ENCODE measurements at places on chromosomes 3 and 15. TPM values are rescaled to one million over a fixed set of nuclear protein-coding genes. Genes with fewer than 3 reads are reported as not detected.
A peak's percentile ranks its signal among the peaks of the same experiment; 100 is the strongest.

GRCh38 chr3:33322412-33322811 is 45.2 kb downstream of the FBXL2 start:
- DNase-seq, result no peak

Gene SLC2A2
- not detected for polyA plus RNA-seq

DNA sequence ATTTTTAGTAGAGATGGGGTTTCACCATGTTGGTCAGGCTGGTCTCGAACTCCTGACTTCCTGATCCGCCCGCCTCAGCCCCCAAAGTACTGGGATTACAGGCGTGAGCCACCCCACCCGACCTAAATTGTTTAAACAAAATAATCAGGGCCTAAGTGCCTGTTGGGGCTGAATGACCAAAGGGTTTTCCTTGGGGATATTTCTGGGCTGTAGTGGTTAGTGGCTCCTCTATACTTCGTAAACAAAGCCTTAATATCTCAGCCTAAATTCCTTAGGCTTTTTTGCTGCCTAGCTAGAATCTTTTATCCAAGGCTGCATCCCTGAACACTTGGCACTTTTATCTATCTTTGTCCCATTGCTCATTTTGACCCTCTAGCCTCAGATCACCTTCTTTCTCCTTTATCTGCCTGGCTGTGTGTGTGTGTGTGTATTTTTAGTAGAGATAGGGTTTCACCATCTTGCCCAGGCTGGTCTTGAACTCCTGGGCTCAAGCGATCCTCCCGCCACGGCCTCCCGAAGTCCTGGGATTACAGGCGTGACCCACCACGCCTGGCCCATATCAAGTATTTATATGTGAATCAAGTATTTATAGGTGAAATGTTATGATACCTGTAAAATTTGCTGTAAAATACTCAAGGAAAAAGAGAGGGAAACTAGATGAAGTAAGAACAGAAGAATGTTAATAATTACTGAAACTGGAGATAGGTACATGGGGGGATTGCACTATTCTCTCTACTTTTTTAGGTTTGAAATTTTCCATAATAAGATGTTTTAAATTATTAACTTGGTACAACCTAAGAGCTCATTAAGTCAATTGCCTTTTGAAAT is 1.8 kb downstream of the NUSAP1 start:
- DNase-seq, result no peak

DNA sequence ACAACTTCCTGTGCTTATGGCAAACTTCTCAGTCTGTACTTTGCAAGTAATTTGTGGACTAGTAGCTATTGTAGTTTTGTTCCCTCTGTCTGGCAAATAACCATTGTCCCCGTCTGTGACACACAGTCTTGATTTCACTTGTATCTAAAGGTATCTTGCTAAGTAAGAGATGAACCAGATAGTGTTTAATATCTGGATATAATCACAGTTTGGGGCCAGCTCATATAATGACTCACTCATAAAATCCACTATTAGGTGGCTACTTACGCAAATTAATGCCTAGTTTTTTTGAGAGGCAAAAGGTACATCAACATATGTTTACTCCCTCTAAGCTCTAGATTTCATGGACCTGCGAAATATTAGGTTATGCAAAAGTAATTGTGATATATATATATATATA is 30.4 kb downstream of the VGLL3 start:
- no peak for DNase-seq

GRCh38 chr3:32456429-32457130 is 46.1 kb downstream of the CMTM6 start:
- no peak for DNase-seq

GRCh38 chr3:13192471-13193213 is 119.4 kb upstream of the IQSEC1 start:
- DNase-seq, result no peak

DNA sequence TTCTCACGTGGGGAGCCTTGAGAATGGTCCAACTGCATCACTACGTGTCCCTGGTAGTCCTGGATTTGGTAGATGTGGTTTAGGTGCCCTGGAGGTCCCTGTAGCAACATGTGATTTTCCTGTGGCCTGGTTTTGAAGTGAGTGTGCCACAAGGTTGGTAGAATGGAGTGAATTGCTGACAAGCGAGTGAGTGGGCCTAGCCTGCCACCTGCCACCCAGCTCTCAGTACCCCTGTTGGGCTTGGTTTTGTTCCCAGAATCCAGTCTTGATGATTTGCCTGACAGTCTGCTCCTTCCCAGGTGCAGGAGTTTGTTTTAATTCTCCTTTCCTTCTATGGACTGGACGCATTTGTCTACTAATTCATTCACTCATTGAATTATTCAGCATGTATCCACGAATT is 19.4 kb downstream of the RPLP1 start:
- DNase-seq, result no peak

DNA sequence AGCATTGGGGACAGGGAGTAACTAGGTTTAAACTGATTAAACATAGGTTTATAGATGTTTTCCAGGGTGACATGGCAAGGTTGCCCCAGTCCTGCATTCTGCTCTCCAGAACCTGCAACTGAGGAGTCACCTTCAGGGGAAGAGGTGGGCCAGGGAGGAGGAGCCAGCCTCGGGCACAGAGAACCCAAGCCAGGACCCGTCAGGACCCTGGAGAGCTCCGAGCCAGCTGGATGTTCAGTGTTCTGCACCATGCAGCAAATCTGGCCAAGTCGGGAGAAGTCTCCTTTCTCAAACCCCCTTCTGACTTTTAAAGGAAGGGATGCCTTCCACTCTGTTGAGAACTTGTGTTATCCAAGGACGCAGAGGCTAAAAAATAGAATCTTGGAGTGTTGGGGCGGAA is 62.1 kb upstream of the SLC6A11 start:
- no peak for DNase-seq

- no peak for DNase-seq
Measured at GRCh38 chr15:91055548-91056331, 33.3 kb upstream of the VPS33B start.

DNA sequence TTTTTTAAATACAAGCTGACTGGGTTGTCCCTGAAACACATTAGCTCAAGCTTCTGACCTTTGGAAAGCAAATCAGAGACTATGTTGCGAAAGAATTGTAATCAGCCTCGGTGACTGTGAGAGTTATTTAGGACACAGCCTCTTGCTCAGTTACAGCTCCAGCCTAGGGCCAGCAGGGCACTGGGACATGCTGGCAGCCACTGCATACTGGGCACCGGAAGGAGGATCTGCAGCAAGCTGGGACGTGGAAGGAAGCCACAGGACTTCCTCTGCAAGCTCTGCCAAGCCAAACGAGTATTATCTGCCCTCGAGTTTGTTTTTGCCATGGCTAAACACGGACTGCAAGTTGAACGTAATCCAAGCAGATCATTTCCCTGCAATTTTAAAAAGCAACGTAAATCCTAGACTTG is 24.4 kb upstream of the COPG1 start:
- peak; percentile 81 for DNase-seq

- DNase-seq, result peak; percentile 11
Measured at GRCh38 chr3:126928921-126929474, 53.9 kb upstream of the PLXNA1 start.

Gene SKOR1
- not detected for polyA plus RNA-seq

DNA sequence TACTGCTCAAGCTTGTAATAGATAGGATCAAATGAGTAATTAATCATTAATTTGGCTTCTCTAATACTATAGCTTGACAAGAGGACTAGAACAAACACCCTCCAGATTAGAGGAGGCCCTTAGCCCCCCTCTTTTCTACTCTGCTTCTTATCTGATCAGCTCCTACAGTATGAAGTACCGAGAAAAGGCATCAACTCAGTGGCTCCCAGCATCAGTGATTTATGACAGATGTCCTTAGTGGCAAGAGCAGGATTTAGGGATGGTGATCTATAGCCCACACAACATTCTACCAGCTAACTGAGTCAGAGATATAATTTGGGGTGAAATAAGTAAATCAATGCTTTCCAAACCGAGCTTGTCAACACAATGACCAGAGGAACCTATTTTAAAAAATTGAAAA is 541.1 kb downstream of the NLGN1 start:
- DNase-seq, result no peak

DNA sequence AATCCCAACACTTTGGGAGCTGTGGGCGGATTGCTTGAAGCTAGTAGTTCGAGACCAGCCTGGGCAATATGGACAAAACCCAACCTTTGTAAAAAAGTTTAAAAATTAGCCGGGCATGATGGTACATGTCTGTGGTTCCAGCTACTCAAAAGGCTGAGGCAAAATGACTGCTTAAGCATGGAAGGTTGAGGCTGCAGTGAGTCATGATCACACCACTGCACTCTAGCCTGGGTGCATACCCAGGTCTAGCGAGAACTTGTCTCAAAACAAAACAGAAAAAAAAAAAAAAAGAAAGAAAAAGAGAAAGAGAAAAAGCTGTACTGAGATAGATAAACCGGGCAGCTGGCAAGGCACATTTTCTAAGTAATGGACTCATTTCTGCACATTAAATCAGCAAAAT is 10.6 kb downstream of the ARPP19 start:
- DNase-seq, result no peak

Gene GOLGA8S
- polyA plus RNA-seq, result 0.26 TPM

- DNase-seq, result no peak
Measured at GRCh38 chr3:126459763-126460127, 15.9 kb downstream of the ZXDC start.

Gene APOD
- polyA plus RNA-seq, result 6.4 TPM

Gene ARL14
- polyA plus RNA-seq, result 8.3 TPM

DNA sequence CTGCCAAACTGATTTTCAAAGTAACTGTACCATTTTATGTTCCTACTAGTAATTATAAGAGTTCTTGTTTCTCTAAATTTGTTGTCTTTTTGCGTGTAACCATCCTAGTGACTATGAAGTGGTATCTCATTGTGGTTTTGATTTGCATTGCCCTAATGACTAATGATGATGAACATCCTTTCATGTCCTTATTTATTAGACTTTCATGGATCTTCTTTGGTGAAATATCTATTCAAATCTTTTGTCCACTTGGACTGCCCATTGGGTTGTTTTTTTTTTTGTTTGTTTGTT is 3.6 kb downstream of the OXSR1 start:
- DNase-seq, result no peak

DNA sequence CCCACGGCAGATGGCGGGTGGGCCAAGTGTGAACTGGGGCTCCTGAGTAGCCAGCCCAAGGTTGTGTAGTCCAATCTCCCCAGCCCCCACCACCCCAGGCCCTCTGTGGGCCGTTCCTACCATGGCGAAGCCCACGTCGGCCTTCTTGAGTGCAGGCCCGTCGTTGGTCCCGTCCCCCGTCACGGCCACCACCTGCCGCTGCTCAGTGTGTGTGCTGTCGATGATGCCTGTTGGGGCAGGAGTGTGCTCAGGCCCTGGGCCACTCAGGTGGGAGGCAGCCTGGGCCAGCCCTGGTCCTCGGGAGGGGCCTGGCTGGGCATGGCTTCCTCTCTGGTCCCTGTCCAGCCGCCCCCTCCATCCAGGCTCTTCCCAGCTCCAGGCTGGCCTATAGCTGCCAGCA is 25.0 kb upstream of the SEC13 start:
- DNase-seq, result no peak

Gene CYP1A1
- 1.0 TPM for polyA plus RNA-seq

DNA sequence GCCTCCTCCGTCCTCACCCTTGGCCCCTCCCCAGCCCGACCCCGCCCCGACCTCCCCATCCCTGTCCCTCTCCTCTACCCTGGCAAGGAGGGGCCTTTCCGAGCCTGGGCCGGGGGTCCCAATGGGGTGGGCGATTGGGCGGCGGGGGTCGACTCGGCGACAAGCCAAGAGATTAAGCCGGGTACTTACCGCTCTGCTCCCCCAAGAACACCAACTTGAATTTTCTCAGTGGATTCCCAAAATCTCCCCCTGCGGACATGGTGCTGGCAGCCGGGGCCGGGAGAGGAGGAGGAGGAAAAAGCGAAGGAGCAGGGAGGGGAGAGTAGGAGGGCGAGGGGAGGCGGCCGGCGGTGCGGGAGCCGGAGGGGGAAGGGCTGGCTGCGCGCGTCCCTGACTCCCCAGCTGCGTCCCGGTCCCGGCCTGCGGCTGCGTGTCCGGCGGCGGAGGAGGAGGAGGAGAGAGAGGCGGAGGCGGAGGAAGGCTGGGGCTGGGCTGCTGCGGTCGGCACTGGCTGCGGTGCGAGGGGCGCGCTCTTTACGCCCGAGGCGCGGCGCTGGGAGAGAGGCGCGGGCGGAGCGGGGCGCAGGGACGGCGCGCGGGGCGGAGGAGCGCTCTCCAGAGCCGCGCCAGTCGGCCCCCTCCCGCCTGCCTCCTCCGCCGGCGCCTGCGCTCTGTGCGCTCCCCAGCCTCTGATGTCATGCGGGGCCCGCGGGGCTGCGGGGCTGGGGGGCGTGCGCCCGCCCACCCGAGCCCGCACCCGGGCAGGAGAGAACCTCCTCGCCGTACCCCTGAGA is at the start of gene RAB6B:
RAB6B (minus strand) TSS at position 675 of the 794 bp plus-strand sequence; CDS start at position 259, 416 bp downstream.
- peak; percentile 83 for DNase-seq

DNA sequence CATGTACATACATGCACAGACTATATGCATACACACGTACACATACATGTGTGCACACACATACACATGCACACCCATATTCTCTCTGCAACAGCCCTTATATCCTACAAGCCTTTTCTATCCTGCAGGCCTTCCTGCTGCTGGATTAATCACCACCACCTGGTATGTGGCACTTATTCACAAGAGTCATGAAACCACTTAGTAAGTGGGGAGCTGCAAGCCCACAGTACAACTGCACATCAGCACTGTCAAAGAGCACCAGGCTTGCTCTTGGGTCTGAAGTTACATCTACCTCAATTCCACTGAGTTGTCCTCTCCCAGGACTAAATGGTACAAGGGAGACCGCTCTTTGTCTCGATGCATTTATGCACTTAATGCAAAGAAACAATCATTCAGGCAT is 233.2 kb downstream of the KLF13 start:
- DNase-seq, result no peak

GRCh38 chr3:178680037-178680436 is 143.8 kb downstream of the KCNMB2 start:
- no peak for DNase-seq

- no peak for DNase-seq
Measured at GRCh38 chr3:99171800-99172199, 270.3 kb upstream of the DCBLD2 start.

Gene GUCA1C
- polyA plus RNA-seq, result not detected

- no peak for DNase-seq
Measured at GRCh38 chr3:178663201-178663934, 127.1 kb downstream of the KCNMB2 start.

Gene MITF
- 4.1 TPM for polyA plus RNA-seq

DNA sequence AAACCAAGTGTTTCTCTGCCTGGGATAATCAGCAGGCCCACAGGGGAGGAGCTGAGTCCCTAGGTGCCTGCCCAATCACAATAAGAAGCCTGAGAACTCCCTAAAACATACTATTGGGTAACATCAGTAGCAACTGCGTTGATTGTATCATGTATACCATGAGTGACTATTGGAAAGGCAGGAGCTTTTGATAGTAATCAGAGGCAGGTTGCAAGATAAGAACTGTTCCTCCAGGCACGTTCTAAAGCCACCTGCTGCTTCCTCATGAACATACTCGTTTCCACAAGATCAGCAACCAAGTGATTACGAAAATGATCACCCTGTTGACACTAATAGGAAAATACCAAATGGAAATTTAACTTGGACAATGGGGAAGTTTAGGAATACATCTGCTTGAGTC is 6.7 kb downstream of the MYLK start:
- DNase-seq, result no peak

Gene ASTE1
- 3.4 TPM for polyA plus RNA-seq

Gene CCDC39
- not detected for polyA plus RNA-seq

- DNase-seq, result no peak
Measured at GRCh38 chr3:16311960-16312451, 47.0 kb downstream of the OXNAD1 start.

Gene CCK
- polyA plus RNA-seq, result not detected

Gene SCN11A
- not detected for polyA plus RNA-seq
